ENCODE measurements at places on chromosomes 12 and 14.

GRCh38 chr12:127570387-127570786, 696.6 kb upstream of the TMEM132C start:
- DNase-seq: no peak

GRCh38 chr12:49230805-49231194, 34.1 kb upstream of the TUBA1C start:
- DNase-seq: no peak

GRCh38 chr12:105928436-105928835, 210.3 kb downstream of the NUAK1 start:
- DNase-seq: no peak

DNA sequence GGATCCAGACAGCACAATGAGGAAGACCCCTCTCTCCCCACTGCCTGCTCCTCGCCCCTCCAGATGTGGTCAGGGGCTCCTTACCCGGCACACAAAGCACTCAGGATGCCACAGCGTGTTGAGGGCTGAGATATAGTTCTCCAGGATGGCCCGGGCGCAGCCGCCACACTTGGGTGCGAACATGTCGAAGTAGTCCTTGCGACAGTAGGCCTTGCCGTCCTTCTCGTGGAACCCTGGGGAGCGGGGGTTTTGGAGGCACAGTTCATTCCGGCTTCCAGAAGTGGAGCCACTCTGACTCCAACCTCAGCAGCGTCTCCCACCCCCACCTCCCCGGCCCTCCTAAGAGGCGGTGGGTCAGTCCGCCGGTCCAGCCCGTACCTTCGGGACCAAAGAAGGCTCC, 12.8 kb upstream of the RPLP0 start:
- no peak for DNase-seq

DNA sequence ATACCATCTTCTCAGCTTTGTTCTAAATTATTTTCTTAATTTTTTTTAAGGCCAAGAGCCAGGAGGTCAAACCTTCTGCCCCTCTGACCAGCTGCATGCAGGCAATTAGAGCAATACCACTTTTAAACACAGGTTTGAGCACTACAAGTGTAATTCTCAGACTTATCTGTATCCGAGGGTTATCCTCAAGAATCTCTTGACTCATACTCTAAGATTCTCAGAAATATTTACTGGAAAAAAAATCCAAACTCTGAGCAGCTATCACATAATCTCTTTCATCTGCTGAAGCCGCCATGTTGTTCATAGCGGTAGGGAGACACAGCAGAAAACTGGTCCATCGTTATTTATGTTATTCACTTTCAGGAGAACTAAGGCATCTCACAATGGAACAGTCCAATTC, 27.4 kb upstream of the PTHLH start:
- no peak for DNase-seq

DNA sequence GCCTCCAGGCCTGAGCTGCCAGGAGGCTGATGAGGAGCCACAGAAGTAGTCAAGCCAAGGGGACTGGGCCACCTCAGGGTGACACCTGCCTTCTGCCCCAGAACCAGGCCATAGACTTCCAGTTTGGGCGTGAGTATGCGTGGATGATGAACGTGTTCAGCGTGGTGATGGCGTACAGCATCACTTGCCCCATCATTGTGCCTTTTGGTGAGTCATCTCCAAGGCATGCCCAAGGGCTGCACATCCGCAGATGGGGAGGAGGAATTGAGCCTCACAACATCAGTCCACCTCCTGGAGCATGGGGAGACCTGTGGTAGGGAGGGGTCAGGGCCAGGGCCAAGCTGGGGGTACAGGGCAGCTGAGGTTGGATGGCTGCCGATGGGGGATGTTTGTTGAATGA, 22.3 kb downstream of the NGB start:
- DNase-seq: no peak

GRCh38 chr12:123763093-123763492, 992 bp downstream of the DNAH10 start:
- DNase-seq: peak; percentile 44

DNA sequence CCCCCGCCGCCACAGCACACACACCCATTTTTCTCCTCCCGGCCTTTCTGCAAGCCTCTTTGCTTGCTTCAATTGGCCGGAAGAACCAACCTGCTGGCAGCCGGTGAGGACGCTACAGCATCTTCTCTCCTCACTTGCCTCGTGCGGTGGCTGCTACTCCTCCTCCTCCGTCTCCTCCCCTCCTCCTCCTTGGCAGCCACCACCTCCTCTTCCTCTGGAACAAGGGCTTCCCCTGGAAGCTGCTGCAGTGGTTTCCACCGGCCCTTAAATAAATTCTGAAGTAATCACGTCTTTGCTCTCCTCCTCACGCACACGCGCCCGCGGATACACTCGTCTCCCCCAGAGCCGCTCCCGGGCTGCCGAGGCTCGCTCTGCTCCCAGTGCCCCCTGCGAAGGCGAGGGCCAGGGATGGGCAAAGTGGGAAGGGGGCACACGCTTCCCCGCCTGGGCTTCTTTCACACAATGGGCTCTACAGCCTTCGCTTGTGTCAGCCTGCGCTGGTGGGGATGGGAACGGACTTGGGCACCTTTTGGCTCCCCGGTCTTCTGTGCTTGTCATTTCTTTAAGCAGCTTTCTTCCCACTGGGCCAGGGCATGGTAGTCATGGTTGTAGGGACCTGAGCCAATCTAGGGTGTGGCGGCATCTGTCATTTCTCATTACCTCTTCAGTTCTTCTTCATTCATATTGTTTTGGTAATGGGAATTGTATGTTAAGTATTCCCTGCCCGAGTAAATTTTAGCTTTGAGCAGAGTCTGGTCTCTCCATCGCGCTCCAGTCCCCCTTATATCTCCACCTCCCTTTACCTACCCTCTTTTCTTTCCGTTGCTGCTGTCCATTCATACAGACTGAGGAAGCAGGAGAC, at the start of gene PPFIA2:
Gene PPFIA2, minus strand, starts transcription at position 161 of the 862 bp plus-strand sequence.
- peak; percentile 58 for DNase-seq

DNA sequence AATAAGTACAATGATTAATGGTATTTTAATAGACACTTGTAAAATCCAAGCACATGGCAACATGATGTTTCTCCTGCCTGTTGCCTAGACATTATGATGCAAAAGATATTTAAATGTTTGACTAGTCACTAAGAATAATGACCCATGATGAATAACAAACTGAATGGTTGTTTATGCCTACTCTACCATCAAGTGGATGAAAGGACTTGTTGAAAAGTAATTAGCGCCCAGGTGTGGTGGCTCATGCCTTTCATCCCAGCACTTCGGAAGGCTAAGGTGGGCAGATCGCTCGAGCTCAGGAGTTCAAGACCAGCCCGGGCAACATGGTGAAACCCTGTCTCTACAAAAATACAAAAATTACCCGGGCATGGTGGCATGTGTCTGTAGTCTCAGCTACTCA, 30.7 kb downstream of the KIF21A start:
- no peak for DNase-seq

DNA sequence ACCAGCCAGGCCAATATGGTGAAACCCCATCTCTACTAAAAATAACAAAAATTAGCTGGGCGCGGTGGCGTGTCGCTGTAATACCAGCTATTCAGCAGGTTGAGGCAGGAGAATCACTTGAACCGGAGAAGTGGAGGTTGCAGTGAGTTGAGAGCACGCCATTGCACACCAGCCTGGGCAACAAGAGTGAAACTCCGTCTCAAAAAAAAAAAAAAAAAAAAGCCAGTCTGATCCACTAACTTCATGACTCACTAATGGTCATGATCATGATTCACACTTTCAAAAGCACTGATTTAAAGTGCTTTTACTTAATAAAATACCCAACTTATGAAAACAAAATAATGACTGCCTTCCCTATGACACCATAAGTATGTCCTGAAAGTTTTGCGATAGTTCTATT, 38.4 kb upstream of the CPM start:
- DNase-seq: no peak

DNA sequence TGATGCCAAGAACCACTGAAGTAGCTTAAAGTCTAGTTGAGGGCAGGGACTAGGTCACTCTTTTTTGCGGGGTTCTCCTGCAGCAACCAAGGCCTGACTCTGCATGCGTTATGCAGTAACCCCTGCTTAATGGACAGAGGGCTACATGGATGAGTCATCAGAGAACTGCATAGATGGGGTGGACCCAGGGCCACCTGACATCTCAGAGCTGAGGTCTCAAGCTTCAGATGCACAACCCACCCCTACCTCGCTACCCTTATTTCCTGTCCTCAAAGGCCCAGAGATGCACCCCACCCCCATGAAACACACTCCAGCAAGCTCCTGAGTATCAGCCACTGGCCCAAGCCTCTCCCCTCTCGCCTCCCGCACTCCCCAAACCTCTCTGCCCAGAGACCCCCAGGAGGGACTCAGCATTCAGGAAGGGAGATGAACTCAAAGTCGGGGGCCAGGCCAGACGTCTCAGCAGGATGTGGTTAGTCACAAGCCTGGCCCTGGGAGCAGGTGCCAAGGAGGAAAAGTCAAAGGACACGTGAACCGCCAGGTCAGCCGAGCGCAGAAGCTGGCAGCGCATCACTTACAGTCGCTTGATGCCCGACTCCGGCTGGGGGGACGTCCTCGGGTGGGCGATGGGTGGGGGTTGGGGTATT, 25.8 kb downstream of the SNRNP35 start:
- DNase-seq: no peak

GRCh38 chr12:63888908-63889635, 44.6 kb downstream of the SRGAP1 start:
- no peak for DNase-seq

GRCh38 chr12:89597770-89598169, 71.9 kb upstream of the POC1B start:
- no peak for DNase-seq

GRCh38 chr12:131332224-131332623, 378.5 kb downstream of the ADGRD1 start:
- no peak for DNase-seq

- DNase-seq: no peak
Observed at GRCh38 chr12:30794020-30794419, 39.3 kb upstream of the CAPRIN2 start.

DNA sequence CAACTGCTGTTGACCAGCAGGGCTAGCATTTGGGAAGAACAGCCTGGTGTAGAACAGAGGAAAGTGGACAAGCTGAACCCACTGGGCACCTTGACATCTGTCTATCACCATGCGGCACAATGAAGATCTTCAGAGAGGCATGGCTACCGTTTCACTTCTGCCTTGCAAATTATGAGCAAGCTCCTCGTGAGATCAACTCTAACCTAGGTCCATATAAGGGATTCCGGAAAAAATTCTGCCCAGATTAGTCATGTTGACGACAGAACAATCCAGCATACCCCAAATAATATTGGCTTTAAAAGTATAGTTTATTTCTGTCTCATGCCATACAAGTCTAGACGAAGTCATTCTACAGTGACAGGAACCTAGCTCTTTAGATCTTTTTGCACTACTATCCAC, 91.6 kb upstream of the ATF7IP start:
- DNase-seq: no peak

GRCh38 chr12:53860426-53861345, 77.9 kb upstream of the HOXC13 start:
- DNase-seq: no peak

GRCh38 chr14:64676410-64677008, 27.7 kb upstream of the PLEKHG3 start:
- DNase-seq: no peak

- DNase-seq: no peak
Observed at GRCh38 chr14:40576880-40577478, 1029.7 kb upstream of the LRFN5 start.

- DNase-seq: peak; percentile 68
Observed at GRCh38 chr14:91202234-91202974, 42.1 kb downstream of the GPR68 start.

DNA sequence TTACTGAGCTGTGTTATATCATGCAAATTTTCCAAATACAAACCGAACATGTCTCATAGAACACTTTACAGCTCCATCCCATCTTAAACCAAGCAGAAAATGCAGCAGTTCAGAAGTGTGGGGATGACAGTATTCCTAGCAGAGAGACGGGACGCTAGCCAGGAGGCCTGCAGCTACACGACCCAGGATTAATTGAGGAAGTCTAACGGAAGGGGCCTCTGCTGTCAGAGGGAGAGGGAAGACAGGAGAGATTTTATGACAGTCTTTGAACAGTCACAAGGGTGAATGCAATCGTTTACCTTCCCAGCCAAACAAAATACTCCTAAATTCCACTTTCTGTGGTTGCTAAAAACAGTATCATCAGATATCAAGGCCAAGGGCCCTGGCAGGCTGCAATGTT, 261.9 kb downstream of the TMEM132D start:
- no peak for DNase-seq

GRCh38 chr14:47662466-47662865, 12.9 kb downstream of the MDGA2 start:
- DNase-seq: no peak

GRCh38 chr12:88242571-88242925, 100.4 kb downstream of the TMTC3 start:
- DNase-seq: no peak

GRCh38 chr14:38442208-38442607, 186.3 kb upstream of the CLEC14A start:
- DNase-seq: no peak

DNA sequence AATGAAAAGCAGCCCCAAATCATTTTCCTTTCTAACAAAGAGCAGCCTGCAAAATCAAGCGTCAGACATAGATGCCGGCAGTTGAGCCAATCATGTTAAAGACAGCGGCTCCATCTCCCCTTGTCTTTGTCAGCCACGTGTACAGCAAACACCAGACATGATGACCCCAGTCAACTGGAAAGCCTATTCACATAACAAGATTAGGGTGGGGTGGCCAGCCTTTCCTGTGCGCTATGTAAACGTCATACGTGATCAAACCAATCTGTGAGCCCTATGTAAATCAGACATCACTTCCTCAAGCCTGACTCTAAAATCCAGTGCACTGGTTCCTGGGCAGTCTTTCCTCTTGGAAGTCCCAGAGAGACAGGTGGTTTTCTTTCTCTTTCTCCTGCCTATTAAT, 9.9 kb upstream of the FICD start:
- DNase-seq: no peak

- DNase-seq: no peak
Observed at GRCh38 chr14:85701763-85702162, 171.8 kb downstream of the FLRT2 start.

- peak; percentile 61 for DNase-seq
Observed at GRCh38 chr12:103794309-103795213, 46.5 kb downstream of the NT5DC3 start.

- no peak for DNase-seq
Observed at GRCh38 chr14:46686652-46687051, 35.1 kb upstream of the RPL10L start.

- no peak for DNase-seq
Observed at GRCh38 chr14:56461276-56462275, 118.0 kb upstream of the TMEM260 start.

- DNase-seq: no peak
Observed at GRCh38 chr14:56522403-56522802, 57.2 kb upstream of the TMEM260 start.

Measured in sigmoid colon (tissue), 7 donors.